ENCODE measurements at places on chromosomes 7 and 10.
A peak's percentile ranks its signal among the peaks of the same experiment; 100 is the strongest.

- DNase-seq, result no peak
These were observed 28.2 kb upstream of the SEMA3D start for GRCh38 chr7:85215098-85215497.

DNA sequence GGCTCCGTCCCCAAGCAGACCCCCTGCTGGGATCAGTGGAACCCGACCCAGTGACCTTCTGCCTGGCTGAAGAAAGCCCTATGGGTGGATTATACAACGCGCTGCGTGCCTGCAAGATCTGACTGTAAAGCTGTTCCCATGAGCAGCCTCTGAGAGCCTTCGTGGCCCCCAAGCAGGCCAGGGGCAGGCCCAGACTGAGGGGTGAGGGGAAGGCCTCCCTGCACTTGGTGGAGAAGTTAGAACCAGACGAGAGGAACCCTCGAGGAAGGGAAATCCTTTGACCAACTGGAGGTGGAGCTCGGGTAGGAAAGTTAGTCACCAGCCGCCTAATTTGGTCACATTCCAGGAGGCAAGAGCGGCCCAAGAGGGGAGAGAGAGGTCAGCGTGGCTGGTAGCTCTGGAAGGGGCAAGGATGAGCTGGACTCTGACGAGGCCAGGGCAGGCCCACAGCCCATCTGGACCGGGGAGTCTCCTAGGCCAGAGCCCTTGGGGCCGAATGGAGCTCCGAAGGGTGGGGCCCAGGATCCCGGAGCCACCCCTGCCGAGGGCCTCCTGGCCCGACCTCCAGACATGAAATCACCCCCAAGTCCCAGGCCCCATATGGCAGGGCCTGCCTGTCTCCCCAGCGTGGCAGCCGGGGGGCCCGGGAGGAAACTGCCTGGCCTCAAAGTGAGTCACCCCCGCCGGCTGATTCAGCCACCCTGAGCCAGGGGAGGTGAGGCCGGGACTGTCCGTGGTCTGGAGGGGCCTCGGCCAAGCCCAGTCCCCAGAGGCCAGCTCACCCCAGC lies 23.3 kb upstream of the PDGFA start:
- peak; percentile 95 for DNase-seq

DNA sequence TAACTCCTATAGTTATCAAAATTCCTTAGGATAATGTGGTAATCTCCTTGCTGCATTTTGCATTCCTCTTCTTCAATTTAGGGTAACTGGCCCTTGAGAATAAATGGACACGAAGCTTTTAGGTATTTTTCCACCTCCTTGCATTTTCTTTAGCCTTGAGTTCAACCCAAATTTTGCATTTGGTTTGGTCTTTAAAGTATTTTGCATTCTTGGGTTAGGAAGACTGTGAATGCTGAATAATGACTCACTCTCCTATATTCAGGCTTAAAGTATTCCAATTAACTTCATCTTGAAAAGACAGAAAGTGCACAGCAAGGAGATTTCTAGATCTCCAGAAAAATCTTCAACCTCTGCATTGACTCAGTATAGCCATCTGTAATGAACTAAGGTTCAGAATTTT lies 47.3 kb downstream of the TFPI2 start:
- peak; percentile 43 for DNase-seq

DNA sequence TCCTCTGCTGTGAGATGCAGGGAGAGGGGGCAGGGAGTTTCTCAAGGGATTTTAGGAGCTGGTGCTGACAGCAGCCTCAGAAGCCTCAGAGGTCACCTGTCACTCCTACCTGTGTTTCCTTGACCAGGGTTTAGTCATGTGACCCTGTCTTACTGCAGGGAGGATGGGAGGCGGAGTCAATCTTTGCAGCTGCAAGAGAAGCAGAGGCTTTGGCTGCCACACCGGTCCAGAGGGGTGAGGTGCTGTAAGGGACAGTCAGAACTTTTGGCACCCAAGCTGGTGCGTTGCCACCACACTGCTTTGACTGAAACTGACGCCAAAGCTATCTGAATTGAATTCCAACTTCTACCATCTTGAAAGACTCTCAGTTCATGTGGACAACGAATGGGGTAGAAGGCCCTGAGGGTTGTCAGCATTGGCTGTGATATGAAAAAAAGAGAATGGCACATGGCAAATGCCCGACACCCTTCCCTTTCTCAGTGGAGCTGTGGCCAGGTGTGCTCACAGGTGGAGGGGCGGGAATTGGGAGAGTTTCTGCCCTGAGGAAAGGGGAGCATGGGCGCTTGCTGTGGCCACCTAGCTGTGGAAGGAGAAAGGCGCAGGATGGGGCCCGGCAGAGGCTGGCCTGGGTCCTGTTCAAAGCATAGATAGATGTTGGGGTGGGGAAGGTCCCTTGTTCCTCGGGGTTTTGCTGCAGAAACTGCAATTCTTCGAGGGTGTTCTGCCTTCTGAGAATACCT lies 69.3 kb downstream of the ARHGAP22 start:
- DNase-seq, result no peak

DNA sequence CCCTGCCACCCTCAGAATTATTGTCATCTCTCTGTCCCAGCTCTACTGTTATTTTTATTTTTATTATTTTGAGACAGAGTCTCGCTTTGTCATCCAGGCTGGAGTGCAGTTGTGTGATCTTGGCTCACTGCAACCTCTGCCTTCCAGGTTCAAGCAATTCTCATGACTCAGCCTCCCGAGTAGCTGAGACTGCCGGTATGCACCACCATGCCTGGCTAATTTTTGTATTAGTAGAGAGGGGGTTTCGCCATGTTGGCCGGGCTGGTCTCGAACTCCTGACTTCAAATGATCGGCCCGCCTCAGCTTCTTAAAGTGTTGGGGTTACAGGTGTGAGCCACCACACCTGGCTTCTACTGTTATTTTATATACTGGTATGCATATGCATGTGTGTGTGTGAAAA lies 11.0 kb downstream of the CALHM2 start:
- DNase-seq, result no peak

DNA sequence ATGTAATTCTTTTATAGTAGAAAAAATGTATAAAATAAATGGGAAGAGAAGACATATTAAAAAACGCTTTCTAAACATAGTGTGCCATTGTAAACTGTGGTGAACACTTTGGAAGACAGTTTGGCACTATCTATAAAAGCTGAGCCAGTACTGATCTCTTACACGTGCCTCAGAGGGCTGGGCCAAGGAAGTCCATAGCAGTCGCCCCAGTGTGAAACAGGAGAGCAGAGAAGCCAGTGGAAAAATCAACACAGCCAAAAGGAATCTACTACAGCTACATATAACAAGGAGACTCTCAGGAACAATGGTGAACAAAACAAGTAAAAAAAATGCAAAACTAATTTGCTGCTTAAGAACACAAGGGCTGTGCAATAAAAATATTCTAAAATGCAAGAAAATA lies 20.6 kb downstream of the SEPHS1 start:
- no peak for DNase-seq

DNA sequence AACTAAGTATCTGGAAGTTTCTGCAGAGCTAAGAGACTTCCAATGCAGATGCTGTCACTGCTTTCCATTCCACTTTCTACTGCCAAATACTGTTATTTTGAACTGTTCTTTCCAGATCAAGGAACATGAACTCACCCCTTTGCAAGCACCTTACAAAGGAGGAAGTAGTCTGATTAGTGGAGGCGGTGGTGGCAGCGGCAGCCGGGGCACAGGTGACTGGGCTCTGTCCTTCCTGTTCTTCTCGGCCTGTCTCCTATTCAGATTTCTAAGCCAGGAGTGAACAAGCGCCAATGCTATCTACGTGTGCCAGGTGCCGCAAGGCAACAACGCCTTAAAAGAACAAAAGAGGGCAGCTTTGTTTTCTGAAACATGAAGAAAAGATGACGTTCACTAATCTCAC lies 44.9 kb downstream of the BEND7 start:
- DNase-seq, result no peak

- no peak for DNase-seq
These were observed 51.4 kb downstream of the HECW1 start for GRCh38 chr7:43163885-43164284.

- no peak for DNase-seq
These were observed 3.7 kb downstream of the NACAD start for GRCh38 chr7:45084901-45085618.

GRCh38 chr7:137953043-137953664 lies 48.7 kb downstream of the CREB3L2 start:
- peak; percentile 71 for DNase-seq

DNA sequence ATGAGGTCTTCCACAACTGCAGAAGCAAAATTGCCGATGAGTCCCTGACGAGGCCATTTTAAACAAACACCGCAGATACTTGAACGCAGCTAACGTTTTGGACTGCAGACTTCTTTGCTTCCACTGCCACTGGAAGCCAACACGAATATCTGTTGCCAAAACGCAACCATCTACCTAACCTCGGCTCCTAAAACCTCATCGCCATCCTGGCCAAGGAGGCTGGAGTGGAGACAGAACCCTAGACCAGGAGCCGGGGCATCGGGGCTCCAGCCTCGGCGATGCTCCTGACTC lies 493 bp downstream of the WDR91 start:
- DNase-seq, result peak; percentile 41

GRCh38 chr7:73888959-73889358 lies 28.0 kb downstream of the TMEM270 start:
- no peak for DNase-seq

GRCh38 chr7:155381852-155382801 lies 75.8 kb upstream of the EN2 start:
- no peak for DNase-seq

GRCh38 chr7:35252612-35253459 lies 1.1 kb downstream of the TBX20 start:
- DNase-seq, result no peak

GRCh38 chr10:96835899-96836298 lies 3.8 kb downstream of the LCOR start:
- DNase-seq, result no peak

DNA sequence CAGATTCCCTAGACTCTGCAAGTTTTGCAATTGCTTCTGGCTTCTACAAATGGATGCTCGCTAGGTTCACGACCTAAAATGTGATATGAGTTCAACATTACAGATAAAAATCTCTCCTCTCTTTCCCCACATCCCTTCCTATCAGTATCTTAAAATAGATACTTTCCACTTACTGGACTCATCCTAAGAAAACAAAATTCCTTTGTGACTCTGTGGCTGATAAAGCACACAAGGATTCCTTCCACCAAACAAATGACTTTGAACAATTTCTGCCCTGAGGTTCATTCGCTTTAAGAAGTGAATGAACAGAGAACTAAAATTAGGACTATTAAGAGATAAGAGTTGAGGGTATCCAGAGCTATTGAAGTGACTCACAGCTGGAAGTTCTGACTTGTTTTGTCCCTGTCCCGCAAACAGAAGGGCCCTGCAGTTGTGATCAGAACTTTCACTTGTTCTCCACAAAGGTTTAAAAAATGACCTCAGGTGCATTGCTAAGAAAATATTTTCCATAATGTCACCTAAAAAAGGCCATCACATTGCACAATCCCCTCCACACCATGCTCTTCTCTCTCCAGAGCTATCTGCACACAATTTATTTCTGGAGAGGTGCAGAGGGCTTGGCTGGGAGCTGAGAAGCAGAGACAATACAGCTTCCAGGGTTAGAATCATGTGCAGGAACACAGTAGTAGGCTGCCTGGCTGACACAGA lies 96.1 kb downstream of the PIP4K2A start:
- no peak for DNase-seq

DNA sequence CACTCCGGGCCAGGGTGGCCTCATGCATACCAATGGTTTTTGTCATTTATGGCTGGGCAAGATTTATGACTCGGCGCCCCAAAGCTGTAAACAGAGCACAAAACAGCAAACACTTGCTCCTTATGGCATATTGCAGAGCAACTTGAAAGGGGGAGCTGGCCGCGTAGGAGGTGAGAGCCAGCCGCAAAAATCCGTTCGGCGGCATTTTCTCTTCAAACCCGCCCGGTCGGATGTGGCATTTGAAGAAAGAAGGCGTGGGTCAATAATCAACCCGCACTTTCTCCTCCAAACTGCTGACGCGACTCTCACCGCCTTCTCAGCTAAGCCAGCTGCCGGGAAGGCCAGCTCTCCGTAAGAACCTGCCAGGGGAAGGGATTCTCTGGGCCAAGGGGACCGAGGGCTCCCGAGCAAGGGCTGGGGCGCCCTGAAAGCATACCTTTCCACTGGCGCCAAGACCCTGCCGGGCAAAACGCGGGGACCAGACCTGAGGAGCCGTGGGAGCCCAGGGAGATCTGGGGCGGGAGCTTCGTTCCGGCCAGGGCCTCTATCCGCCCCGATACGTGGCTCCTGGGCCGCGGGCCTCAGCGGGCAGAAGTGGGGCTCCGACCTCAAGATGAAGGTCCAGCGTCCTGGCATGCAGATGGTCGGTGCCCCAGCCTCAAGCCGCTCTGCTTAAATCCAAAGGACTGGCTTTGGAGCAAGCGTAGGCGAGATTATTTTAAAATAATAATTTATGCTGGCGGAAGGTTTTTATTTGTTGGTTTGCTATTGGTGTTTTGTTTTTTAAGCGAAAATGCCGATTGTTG lies 12.9 kb upstream of the HOXA2 start:
- DNase-seq, result no peak

GRCh38 chr7:113119429-113119828 lies 1.1 kb upstream of the SMIM30 start:
- DNase-seq, result no peak

DNA sequence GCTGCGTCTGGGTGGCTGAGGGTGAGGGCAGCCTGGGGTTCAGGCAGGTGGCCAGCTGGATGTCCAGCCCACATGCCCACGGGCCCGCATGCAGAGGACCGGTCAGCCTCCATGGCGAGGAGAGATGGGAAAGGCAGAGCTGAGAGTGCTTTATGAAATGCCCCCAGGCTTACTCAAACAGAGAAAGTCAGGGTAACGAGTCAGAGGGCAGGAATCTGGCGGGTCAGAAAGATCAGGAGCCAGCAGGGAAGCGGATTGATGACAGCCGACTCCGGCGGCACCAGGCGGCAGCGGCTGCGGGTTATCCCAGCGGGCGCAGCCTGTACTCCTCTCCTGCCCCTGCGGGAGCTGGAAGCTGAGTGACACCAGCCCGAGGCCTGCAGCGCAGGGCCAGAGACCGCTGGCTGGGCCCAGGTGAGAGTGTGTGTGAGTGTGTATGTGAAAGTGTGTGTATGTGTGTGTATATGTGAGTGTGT lies 13.4 kb downstream of the SLC13A4 start:
- DNase-seq, result peak; percentile 70

- peak; percentile 32 for DNase-seq
These were observed 29.0 kb downstream of the AGAP3 start for GRCh38 chr7:151115121-151115835.

DNA sequence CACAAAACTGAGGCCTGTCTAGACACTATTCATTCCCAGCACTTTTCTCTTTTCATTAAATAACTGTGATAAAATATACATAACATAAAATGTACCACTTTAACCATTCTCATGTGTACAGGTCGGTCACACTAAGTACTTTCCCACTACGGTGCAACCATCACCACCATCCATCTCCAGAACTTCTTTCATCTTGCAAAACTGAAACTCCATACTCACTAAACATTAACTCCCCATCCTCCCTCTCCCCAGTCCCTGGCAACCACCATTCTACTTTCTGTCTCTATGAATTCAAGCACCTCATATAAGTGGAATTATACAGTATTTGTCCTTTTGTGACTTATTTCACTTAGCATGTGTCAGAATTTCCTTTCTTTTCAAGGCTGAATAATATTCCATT lies 53.0 kb downstream of the ARHGAP12 start:
- DNase-seq, result no peak

- no peak for DNase-seq
These were observed 9.2 kb upstream of the ORAI2 start for GRCh38 chr7:102424129-102424551.

All from AG08395 (cell line).